ENCODE measurements at places on chromosomes 12 and 14.

GRCh38 chr12:57726151-57726883 is 12.2 kb downstream of the AGAP2 start:
- peak; percentile 15 for DNase-seq

- DNase-seq: no peak
Observed at GRCh38 chr14:95360828-95361227, 41.1 kb upstream of the CLMN start.

GRCh38 chr12:10220398-10221077 is 7.9 kb downstream of the GABARAPL1 start:
- no peak for DNase-seq

DNA sequence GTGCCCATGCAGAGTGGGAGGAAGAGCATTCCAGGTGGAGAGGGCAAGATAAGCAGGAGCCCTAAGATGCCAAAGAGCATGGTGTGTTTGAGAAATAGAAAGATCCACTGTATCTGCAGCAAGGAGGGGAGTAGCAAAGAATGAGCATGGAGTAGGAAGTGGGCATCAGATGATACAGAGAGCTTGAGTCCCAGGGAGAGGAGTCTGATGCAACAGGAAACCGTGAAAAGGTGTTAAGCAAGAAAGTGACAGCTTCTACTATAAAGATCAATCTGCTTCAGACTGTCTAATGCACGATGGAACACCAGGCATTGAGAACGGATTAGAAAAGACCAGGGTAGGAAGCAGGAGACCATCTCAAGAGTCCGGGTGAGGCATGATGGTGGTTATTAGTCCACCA is 12.3 kb upstream of the GPRC5D start:
- DNase-seq: no peak

DNA sequence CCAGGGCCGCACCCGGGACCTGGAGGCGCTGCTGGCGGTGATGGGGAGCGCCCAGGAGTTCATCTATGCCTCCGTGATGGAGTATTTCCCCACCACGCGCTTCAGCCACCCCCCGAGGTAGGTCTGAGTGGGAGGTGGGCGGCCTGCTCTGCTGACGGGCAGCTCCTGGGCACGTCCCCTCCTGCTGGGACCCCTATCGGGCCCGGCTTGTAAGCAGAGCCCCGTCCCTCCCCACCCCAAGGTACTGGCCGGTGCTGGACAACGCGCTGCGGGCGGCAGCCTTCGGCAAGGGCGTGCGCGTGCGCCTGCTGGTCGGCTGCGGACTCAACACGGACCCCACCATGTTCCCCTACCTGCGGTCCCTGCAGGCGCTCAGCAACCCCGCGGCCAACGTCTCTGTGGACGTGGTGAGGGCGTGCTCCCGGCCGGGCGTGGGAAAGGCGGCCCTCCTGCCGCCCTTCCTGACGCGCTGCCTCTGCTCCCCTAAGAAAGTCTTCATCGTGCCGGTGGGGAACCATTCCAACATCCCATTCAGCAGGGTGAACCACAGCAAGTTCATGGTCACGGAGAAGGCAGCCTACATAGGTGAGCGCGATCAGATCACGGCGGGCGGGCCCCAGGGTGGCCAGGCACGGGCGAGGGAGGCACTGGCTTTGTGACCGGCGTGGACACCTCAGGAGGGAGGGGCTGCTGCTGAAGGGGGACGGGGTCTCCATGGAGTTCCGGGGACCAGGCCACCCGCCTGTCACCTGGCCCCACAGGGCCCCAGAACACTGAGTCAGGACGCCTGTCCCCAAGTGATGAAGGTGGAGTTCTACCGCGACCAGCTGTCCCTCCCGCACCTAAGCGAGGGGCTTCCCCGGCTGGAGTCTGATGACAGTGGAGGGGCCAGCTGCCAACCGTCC is 7.3 kb downstream of the PLD4 start:
- no peak for DNase-seq

- DNase-seq: peak; percentile 22
Observed at GRCh38 chr14:95361373-95362137, 41.8 kb upstream of the CLMN start.

- no peak for DNase-seq
Observed at GRCh38 chr12:95130096-95130495, 56.7 kb upstream of the NR2C1 start.

- DNase-seq: no peak
Observed at GRCh38 chr12:29110506-29111442, 38.3 kb upstream of the FAR2 start.

Measured in hematopoietic multipotent progenitor cell treated with erythropoietin and hydrocortisone succinate and interleukin-3 and kit ligand, for 15 days (in vitro differentiated cells).